ENCODE measurements at places on chromosomes 1 and 21.

- no peak for DNase-seq
Measured at GRCh38 chr1:111921948-111922347, 67.5 kb downstream of the KCND3 start.

- no peak for DNase-seq
Measured at GRCh38 chr1:28577052-28577678, 14.9 kb upstream of the RAB42 start.

DNA sequence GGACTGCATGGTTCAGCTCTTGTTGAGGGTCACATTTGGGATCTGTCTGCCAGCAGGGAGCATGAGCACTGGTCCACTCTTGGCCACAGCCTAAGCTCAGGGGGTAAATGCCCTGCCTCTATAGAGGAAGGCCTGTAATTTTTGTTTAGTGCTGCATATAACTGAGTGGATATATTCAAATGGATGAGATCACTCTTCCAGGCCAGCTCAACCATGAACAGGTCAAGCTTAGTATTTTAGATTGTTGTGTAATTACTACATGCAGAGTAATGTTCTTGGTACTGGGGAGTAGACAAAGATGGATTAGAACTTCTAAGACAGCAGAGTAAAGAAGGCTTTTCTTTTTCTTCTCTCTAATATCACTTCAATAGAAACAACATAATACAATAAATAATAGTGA is 376.9 kb downstream of the GPATCH2 start:
- DNase-seq: no peak

GRCh38 chr1:211236633-211237320 is 22.4 kb upstream of the RCOR3 start:
- DNase-seq: no peak

- DNase-seq: no peak
Measured at GRCh38 chr1:245770156-245770555, 615.4 kb downstream of the KIF26B start.

GRCh38 chr1:106954661-106955229 is 101.7 kb upstream of the PRMT6 start:
- no peak for DNase-seq

DNA sequence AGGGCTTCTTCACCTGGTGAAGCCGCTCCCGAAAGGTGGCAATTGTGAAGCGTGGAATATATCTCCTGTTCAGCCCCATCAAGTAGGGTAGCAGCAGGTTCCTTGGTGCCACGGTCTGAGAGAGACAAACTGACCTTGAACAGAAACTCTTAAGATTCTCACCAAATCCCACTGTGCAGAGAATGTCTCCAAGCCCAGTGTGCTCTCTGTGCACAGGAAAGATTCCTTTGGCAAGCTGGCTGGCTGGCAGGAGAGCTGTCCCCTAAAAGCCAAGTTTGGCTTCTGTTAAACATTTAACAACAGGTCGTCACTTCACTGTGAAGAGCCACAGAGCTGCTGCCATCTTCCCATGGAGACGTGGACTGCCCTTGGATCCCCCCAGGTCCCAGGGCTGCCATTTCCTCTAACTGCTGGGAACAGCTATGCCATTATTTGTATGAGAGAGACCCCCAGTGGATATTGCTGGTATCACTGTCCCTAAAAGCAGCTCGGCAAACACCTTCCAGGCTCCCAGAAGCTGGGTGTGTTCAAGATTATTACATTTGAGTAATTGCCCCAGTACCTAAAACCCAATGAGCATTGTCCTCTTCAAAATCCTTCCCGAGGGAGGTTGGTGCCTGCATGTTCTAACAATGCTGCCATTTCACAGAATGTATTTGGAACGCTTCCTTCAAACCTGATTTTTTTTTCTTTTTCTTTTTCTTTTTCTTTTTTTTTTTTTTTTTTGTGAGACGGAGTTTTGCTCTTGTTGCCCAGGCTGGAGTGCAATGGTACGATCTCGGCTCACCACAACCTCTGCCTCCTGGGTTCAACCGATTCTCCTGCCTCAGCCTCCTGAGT is 71.8 kb downstream of the CD58 start:
- DNase-seq: peak; percentile 28

DNA sequence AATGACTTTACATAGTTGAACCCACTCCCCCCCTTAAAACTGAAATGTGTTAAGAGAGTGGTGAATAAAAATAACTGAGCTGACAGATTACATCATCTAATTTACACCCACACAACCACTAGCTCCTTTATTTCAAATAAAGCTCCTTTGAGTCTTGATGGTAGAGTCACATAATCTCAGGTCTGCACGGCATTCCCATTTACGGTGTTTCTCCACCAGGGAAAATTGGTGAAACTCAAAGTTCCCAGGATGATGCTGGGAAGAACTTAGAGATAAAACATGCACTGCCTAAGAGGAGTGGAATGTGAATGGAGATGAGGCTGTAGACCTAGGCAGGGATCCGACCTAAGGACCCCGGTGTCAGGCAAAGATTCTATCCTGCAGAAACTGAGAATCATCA is 727.8 kb upstream of the ADAMTS5 start:
- no peak for DNase-seq

DNA sequence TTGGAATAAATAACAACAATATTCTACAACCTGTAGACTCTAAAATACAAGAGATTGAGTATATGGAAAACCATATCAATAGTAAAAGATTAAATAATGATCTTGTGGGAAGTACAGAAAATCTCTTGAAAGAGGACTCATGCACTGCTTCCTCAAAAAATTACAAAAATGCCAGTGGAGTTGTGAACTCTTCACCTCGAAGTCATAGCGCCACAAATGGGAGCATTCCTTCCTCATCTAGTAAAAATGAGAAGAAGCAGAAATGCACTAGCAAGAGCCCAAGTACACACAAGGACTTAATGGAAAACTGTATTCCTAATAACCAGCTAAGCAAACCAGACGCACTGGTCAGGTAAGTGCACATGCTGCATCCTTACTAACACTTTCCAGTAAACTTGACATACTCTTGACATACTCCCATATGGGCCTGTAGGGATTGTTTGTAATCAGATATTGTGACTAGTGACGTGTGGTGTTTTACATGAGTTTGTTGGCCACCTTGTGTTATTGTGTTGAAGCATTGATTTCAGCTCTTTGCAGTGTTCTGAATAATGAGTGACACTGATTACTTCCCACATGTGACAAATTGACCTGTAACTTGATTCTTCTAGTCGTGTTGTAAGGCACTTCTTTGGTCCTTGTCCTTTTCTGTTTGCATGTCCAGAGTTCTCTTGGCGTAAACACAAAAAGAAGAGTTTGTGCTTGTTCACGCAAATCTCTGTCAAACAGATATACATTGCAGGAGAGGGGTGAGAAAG is 28.0 kb downstream of the MACO1 start:
- DNase-seq: no peak

DNA sequence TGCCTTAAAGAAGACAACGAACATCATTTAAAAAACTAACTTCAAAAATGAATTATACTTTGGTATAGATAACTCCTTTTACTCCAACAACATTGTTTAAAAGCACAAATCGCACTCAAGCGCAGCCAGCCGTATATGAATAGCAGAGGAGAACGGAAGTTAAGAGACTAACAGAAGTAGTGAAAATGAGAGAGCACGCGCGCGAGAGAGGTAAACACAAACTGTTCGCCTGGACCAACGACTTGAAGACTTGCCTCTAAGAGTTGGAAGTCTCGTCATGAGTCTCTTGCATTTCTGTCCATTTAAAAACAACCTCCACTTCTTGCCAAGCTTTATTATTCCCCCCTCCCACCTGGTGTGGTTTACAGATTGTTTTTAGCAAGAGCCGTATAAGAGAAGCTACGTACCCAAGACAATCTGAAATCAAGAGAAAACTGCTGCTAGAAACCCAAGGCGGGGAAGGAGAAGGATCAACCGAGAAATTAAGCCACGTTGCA is 479 bp downstream of the SELENOF start:
- no peak for DNase-seq

DNA sequence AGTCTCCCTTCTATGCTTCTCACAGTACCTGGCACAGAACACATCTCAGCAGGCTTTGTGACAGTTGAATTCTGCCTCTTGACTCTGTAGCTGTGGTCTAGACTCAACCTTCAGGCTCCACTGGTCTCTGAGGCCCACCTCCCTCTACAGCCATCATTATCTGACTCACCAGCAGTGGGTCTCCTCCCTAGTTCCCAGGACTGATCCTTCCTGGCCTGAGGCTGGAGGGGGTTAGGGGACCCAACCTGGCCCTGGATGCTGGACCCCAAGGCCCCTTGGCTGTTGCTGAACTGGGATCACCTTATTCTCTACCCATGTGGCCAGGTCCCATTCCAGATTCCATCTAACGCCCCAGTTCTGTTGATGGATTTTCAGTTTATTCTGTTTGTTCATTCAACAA is 43.1 kb upstream of the FOXO6 start:
- no peak for DNase-seq

GRCh38 chr1:2314273-2314802 is 77.0 kb downstream of the MORN1 start:
- no peak for DNase-seq

GRCh38 chr1:196856053-196856452 is 31.8 kb upstream of the CFHR4 start:
- DNase-seq: no peak

DNA sequence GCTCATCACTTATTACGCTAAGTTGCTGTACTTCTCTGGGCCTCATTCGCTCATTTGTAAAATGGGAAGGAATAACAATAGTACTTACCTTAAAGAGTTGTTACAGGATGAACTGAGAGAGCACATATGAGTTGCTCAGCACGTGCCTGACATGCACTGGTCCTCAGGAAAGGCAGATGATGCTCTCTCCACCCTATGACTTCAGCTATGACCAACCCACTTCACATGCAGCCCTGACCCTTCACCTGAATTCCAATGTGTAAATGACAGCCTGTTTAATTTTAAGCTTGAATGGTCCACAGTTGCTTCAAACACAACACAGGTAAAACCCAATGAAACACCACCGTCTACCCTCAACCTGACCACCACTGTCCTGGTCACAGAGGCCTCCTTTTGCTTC is 32.9 kb downstream of the GADD45A start:
- no peak for DNase-seq

DNA sequence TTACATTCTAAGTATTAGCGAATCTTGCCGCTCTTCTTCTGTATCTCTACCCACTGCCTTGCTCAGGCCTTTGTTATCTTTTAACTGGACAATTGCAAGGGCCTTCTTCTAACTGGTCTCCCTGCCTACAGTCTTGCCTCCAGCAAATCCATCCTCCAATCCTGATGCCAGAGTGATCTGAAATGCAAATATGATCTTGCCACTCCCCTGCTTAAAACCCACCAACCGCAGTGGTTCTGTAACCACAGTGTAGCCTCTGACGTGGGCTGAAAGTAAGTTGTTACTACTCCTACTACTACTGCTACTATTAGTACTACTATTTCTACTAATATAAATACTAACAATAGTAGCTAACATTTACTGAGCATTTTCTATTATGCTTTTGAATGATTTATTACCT is 12.4 kb downstream of the MOV10 start:
- DNase-seq: no peak

- no peak for DNase-seq
Measured at GRCh38 chr1:2269193-2269921, 41.2 kb downstream of the SKI start.

DNA sequence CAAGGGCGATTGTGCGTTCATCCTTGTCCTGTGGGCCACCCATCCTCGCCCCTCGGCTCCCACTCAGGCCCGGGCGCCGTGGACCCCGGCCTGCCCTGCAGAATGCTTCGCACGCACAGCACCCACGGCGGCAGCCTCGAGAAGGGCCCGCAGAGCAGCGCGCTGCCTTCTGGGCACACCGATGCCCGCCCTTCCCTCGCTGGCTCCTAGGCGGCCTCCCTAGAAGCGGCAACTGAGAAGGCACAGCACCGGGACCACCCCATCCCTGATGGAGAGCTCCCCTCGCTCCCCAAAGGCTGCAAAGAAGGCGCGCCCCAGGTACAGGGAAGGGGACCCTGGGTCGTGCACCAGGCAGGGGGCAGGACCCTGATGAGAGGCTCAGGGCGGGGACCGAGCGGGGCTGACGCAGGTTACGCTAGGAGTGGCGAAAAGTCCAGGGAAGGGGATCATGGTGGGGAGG is 971 bp downstream of the CAPZB start:
- DNase-seq: no peak

DNA sequence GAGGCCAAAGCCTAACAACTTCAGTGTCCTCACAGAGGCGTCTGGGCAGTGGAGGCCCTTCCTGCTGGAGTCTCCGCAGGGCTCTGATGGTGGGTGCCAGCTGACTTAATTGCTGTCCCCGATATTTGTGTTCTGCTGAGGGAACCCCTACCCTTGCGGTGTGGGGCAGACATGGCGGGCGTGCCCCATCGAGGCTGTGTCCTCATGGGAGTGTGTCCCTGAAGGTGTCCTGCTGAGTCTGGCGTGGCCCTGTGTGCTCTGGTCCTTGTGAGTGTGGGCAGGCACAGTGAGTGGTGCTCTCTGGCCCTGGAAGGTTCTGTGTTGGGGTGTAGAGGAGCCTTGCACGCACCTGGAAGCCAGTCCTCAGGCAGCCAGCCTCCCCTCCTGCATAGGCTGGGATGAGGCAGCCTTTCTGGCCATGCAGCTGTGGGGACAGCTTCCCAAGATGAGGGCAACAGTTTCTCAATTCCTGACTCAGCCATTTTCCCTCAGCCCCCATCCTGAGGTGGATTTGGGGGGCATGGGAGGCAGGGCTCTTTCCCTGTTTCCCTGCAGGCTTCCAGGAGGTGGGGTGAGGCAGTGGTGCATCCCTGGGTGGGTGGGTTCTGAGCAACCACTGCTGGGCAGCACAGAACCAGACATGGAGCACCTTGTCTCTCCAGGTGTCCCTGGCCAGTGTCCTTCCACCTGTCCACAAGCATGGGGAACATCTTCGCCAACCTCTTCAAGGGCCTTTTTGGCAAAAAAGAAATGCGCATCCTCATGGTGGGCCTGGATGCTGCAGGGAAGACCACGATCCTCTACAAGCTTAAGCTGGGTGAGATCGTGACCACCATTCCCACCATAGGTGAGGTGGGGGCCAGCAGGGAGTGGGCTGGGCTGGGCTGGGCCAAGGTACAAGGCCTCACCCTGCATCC is 6.5 kb downstream of the C1orf35 start:
- DNase-seq: no peak

DNA sequence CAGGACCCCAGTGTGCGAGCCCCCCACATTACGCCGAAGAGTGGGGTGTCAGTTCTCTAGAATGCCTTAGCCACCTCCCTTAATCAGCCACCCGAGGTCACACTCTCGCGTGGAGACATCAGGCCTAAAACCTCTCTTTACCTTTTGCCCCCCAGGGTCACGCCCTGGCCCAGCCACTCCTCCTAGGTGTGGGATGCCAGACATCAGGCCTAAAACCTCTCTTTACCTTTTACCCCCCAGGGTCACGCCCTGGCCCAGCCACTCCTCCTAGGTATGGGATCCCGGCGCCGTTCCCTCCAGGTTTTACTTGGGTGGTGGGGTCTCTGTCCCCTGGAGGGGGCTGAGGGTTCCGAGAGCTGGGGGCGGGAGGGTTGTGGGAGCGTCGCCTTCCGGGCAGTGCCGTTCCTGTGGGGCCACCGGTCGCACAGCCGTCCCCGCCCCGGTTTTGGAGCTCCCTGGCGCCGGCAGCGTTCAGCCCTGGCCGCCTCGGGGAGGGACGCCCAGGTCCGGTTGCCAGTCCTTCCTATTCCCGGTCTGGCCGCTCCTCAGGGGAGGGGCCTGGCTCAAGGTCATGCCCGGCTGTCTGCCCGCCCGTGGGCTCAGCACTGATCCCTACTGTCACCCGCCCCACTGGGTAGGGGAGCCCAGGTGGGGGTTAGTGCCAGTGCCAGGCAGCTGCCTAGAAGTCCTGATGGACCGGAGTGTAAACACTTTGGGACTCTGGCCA is 882 bp downstream of the VPS13D start:
- no peak for DNase-seq

All from NCI-H1048 (cell line).